Suppressor macrophage treated with lipopolysaccharide for 1 hour (primary cell): ENCODE measurements at places on chromosomes 6 and 20.

DNA sequence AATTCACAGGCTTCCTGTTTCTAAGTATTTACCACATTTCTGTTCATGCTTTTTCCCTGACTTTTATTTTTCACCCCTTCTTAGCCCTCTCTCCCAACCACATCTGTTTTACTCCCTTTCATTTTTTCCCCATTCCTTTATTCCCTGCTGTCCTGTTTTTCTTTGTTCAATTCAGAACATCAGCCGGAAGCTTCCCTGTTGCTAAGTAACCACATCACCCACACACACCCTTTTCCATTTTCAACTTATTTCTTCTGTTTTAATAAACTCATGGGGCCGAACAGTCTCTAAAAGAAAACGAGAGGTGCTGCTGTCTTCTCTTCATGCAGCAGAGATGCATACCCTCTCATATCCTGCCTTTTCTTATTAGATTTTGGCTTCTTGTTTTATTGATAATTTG lies 53.5 kb upstream of the CEP85L start:
- no peak for DNase-seq

DNA sequence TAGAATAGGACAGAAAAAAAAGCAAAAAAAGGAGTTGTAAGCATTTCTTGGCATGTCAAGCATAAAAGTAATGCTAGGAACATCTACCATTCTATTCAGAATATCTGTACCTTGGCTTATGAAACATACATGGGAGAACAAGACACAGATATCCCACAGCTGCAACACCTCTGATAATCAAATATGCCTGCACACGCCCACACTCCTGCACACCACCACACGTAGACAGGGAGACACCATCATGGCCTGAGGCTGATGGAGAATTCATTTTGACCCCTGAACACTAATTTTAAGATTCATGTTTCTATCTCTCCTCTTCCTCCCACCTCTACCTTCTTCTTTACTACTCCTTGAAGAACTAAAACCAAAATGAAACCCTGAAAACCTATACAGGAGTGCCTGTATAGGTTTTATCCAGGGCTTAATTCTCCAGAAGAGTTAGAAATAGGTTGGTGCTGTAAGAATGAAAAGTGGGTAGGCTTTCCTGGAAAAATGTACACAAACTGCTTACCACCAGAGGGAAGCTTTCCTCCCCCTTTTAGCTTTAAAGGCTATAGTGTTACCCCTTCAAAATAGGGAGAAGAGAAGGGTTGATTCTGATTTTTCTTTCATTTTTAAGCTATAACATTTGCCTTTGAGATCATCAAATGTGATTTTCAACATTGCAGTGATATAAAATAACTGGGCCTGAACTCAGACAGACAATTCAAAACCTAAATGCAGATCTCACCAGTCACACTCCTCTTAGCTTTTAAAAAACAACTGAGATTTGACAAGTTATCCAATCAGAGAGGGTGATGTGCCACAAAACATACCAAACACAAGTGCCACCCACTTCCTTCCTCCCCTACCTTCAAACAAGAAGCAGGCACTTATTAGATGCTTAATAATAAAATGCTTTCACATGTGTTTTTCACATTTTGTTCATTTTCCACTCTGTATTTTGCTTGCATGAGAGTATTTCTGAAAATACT lies 57.9 kb downstream of the ELOVL5 start:
- no peak for DNase-seq

DNA sequence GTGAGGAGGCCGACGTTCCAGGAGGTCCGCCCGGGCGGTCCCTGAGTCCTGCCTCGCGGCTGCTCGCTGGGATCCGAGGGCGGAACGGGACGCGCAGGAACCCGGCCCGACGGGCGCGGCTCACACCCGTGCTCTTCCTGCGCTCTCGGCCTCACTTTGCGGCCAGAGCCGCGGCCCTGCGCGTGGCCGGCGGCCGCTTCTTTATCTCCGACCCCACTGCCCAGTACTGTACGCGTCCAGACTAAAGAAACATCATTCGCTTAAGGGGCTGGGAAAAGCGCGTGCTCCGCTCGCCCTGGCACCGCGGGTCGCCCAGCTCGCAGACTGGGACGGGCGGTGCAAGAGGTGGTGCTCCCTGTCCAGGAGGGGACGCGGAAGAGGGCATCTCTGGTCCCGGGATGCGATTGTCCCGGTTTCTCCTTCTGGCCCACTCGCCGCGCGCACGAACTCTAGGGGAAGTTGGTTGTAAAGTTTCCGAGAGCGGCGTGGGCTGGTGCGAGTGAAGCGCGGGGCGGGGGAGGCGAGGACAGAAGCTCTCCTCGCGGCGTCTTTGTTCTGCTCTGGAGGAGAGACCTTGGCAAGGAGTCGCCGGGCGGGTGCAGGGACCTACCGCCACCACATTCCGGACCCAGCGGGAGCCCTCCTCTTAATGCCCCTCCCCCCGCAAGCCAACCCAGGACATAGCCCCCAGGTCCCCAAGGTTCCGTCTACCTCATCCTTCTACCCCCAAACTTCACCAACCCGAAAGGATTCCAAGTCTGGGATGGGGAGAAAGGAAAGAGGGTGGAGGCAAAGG lies 71.0 kb downstream of the SOX4 start:
- peak; percentile 89 for DNase-seq

GRCh38 chr20:51985013-51985415 lies 182.7 kb upstream of the SALL4 start:
- DNase-seq: peak; percentile 32

GRCh38 chr20:12927489-12927888 lies 81.3 kb upstream of the SPTLC3 start:
- no peak for DNase-seq

DNA sequence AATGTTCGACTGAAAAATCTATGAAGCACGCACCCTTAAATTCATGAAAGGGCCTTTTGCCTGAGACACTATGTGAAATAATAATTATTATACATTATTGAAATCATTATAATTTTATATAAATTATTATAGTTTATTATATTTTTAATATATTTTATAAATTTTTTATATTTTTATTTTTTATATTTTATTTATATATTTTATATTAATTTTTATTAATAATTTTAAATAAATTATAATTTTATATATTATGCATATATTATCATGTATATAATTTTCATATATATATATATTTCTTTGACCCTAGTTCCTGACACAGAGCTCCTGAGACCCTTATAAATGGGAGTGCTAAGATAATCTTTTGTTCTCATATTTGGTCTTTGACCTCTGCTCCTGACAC lies 13.5 kb downstream of the NCR2 start:
- no peak for DNase-seq

- DNase-seq: no peak
These were observed 23.3 kb downstream of the HSF2 start for GRCh38 chr6:122422614-122423267.

GRCh38 chr6:110341663-110342596 lies 16.2 kb downstream of the METTL24 start:
- DNase-seq: peak; percentile 21

DNA sequence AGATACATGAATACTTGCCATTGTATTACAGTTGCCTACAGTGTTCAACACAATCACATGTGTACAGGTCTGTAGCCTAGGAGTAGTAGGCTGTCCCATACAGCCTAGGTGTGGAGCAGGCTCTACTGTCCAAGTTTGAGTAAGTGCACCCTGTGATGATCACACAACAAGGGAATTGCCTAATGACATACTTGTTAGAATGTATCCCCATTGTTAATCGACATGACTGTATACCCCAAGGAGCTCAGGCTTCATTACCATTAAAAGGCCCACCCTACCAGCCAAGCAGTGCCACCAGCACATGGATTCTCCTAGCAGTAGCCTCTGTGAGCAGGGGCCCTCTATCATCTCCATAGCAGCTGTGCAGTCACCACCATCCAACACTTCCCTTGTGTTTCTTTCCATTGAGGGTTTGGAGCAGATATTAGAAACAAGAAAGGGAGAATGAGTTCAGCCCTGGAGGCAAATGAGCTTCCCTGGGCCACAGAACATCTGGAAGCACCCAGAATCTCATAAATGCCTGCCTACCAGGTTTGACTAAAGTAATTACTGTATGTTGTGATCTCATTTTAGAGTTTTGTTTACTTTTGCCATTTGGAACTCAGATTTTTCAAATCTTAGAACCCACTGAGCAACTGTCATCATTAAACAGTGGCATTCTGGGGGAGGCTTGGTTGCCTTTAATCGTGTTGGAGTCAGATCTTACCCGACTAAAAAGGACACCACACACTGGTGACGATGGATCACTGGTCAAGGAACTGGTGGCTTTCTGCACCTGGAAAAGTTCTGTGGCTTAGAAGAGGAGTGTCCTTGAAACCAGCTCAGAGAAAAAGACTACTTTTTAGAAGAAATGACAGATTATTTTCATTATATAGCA lies 104.9 kb downstream of the TULP4 start:
- DNase-seq: no peak

DNA sequence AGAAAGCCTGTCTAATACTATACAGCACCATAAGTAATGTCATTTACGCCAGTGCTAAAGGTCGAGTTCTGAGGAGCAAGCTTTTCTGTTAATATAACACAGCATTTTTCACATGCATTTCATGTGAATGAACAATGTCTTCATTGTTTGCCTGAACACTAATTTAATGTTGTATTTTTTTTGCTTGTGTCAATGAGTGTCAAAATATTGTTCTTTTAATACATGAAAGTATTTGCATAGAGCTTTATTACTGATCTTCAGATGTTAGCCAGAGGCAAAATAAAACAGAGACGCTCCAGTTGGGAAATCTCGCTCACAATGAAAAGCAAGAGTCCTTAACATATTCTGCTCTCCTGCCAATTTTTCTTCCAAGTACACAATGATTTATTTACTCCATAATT lies 151.8 kb downstream of the FOXC1 start:
- DNase-seq: no peak

DNA sequence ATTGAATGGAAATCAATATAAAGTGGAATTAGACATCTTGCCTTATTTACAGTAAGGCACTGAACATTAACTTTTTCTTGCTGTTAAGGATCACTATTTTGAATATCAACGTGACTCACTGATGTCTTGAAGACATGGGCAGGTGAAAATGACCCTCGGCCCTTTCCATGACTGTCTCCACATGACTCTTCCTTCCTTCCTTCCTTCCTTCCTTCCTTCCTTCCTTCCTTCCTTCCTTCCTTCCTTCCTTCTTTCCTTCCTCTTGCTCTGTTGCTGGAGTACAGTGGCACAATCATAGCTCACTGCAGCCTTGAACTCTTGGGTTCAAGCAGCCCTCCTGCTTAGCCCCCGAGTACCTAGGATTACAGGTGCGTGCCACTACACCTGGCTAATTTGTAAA lies 52.2 kb upstream of the TOX2 start:
- no peak for DNase-seq

DNA sequence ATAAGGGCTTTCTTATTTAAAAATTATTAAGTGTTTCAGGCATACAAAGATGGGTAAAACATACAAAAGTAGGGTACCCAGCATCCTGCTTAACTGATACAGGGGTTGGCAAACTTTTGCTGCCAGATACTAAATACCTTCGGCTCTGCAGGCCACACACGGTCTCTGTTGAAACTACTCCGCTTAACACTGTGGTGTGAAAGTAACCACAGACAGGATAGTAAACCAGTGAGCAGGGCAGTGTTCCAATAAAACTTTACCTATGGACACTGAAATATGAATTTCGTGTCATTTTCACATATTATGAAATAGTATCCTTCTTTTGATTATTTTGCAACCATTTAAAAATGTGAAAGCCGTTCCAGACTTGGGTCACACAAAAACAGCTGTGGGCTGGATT lies 92.4 kb downstream of the EYA2 start:
- DNase-seq: no peak
